CD14-positive monocyte (primary cell): ENCODE measurements at places on chromosomes 11 and 22.

- no peak for DNase-seq
These were observed 9.1 kb upstream of the MICAL2 start for GRCh38 chr11:12101318-12101717.

- DNase-seq: no peak
These were observed 28.8 kb downstream of the KLHL22 start for GRCh38 chr22:20466659-20467379.

- DNase-seq: peak; percentile 34
These were observed 69.2 kb downstream of the SCUBE1 start for GRCh38 chr22:43273902-43274484.

DNA sequence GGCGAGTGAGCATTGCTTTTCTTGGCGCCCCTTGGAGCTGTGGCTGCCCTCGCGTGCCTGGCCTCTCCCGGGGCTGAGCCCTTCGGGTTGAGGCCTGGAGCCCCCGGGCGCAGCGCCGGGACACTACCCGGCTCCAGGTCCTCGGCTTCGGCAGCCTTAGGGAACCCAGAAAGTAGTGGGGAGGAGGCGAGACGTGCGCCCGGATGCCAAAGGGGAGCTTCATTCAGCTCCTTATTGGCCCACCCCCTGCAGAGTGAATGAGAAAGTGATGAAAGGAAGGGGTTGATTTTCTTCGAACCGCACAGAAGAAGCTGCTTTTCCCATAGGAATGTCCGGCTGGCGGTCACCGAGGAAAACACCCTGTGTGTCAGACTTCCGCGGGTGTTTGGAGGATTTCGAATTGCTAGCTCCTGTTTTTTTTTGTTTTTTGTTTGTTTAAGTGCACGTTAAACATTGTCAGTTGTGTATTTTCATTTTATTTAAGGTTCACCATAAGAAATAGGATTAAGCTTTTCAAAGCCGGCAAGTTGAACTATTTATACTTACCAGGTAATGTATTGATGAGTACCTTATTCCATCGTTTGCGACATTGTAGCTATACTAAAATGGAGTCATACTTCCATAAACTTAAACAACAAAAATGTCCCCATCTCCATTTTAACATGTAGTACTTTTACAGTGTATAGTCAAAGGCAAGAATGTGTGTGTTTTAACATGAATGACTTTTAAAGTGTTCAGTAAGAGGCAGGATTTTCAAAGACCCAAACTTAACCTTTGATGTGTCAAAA lies 841 bp upstream of the EIF4G2 start:
- peak; percentile 51 for DNase-seq

GRCh38 chr22:38318792-38319773 lies 1.9 kb upstream of the CSNK1E start:
- no peak for DNase-seq

- no peak for DNase-seq
These were observed 105.2 kb upstream of the TMEM45B start for GRCh38 chr11:129710423-129710822.

GRCh38 chr11:69317401-69318092 lies 23.6 kb downstream of the MYEOV start:
- no peak for DNase-seq

DNA sequence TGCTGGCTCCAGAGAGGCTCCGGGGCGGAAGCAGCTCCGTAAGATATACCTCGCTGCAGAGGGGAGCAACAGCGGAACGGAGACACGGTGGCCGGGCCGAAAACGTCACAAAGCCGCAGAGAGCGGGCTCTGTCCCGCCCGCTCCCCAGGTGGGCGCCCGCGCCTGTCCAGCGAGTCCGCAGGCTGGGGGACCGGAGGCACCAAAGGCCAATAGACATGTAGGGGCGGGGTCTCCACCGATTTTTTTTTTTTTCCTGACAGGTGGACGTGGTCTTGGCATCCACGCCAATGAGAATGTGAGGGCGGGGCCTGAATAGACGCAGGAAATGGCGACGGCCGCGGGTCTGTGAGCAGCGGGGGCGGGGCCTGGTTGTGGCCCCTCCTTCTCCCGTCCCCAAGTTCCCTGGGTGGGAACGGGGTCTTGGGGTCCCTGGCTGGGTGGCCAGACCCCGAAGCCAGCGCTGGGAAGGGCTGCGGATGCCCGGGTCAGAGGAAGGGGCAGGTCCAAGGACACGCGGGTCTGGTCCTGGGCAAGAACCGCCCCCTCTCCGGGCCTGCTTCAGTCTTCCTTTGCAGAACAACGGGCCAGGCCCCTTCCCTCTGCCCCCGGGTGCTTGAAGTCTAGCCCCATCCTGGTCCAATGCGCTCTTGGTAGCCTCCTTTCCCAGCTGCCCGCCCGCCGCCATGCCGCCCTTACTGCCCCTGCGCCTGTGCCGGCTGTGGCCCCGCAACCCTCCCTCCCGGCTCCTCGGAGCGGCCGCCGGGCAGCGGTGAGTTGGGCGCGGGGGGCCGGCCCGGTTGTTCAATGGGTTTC lies at the start of gene DNAJC4:
Gene DNAJC4 (plus strand): TSS at position 378 of the 814 bp plus-strand sequence. CDS start 307 bp downstream, at position 685.
- DNase-seq: peak; percentile 82

DNA sequence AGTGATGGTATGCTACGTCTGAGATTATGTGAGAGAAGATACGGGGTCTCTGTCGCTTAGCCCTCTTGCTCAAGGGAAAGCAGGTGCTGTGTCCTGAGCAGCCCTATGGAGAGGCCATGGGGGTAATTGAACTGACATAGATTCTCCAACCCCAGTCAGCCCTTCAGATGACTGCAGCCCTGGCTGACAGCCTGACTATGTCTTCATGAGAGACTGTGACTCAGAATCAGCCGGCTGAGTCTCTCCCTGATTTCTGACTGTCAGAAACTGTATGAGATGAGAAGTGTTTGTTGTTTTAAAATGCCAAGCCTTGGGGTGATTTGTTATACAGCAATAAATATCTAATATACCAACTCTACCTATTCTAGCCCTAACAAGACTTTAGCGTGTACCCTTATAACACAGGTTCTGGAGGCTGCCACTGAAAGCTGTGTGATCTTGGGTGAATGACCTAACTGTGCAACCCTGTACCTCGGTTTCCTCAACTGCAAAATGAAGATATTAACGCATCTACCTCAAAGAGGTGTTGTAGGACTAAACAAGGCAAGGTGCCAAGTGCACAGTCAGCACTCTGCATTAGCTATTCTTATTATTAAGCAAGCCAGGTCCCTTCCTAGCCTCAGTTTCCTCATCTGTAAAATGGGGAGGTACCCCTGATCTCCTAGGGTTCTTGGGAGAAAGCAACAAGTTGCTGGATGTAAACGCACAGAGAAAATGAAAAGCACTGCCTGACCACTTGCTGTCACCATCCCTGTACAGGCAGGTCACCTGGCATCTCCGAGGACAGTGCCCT lies 24.9 kb downstream of the SLC43A1 start:
- DNase-seq: no peak

GRCh38 chr22:34709641-34710040 lies 356.3 kb upstream of the ISX start:
- no peak for DNase-seq

DNA sequence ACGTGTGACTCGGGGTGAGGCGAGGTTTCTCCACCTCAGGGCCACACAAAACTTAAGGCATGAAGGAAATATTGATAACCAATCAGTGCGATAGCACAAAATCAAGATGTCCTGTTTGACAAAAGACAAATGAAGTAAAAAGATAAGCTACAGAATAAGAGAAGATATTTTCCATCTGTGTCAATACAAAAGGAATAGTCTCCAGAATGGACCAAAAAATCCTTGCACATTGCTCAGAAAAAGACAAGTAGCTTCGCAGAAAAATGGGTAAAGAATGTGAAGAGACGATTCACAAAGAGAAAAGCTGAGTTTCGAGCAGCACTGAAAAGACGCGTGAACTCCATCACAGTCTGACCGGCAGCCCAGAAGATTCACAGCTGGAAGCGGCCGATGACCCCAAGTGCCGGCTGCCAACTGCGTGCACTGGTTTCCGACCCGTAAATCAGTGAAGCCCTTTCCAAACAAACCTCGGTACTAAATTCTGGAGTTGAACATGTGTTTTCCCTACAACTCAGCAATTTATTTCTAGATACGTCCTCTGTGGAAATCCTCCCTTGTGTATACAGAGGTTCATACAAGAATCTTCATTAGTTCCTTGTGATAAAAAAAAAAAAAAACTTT lies 308.4 kb downstream of the BRD1 start:
- DNase-seq: no peak

- peak; percentile 78 for DNase-seq
These were observed 45.2 kb downstream of the PPFIA1 start for GRCh38 chr11:70315716-70316115.

- no peak for DNase-seq
These were observed 53.2 kb downstream of the IRAG1 start for GRCh38 chr11:10640308-10640707.

GRCh38 chr22:27331526-27332281 lies 469.9 kb downstream of the MN1 start:
- no peak for DNase-seq

GRCh38 chr22:25002241-25002985 lies 49.9 kb downstream of the KIAA1671 start:
- no peak for DNase-seq

- no peak for DNase-seq
These were observed 1.9 kb upstream of the MMP1 start for GRCh38 chr11:102799681-102800340.

DNA sequence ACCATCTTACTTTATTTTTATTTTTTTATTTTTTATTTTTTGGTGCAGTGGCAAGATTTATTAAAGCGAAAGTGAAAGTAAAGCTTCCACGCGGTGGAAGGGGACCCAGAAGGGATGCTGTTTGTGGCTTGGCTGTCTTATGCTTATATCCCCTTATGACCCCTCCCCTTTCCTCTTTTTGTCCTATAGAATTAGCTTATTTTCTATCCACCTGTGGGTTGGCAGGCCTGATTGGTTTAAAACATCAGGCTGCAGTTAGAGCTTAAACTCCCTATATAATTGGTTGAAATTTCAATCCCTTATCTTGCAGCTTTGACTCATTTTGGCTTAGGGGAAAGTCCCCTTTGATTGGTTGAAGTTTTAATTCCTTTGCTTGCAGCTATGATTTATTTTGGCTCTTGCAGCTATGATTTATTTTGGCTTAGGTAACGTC lies 50.5 kb downstream of the NNMT start:
- DNase-seq: peak; percentile 29

GRCh38 chr11:111400595-111400994 lies 21.5 kb upstream of the POU2AF1 start:
- no peak for DNase-seq

DNA sequence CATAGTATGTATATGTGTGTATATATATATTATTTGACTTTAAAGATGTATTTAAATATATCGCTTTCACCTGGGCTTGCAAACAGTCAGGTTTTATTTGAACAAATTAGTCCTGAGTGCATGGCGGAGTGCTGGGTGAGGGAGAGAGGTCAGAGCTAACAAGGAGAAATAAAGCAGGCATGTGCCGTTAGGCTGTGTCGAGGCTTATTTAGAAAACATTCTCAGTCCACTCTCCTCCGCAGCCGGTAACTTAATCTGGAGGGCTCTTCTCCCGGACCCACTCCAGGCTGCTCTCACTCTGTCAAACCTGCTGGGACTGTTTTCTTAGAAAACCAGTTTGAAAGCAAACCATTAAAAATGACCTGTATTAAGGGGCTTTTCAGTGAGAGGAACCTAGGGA lies 455.9 kb downstream of the MN1 start:
- no peak for DNase-seq

GRCh38 chr11:5303626-5304025 lies 1.9 kb upstream of the OR51B4 start:
- no peak for DNase-seq

DNA sequence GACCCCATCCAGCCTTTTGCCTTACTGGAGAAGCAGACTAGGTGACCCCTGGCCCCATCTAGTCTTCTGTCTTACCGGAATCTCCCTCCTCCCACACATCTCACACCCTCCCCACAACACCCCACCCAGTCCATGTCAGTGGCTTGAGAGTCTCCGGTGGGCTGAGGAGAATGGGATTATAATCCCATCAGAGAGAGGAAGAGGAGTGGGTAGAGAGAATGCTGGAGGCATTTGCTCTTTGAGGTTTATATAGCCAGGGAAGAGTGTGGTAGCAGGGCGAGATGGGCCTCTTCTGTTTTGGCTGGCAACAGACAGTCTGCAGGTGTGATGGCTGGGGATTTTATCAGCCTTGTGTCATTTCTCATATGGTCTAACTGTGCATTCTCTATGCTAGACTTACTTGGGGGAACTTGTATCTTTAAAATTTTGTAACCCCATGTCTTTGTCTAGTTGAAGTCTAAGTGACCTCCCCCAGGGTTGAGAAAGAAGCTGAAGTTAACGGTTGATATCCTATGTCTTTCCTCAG lies 50.3 kb downstream of the GRAMD1B start:
- DNase-seq: no peak

DNA sequence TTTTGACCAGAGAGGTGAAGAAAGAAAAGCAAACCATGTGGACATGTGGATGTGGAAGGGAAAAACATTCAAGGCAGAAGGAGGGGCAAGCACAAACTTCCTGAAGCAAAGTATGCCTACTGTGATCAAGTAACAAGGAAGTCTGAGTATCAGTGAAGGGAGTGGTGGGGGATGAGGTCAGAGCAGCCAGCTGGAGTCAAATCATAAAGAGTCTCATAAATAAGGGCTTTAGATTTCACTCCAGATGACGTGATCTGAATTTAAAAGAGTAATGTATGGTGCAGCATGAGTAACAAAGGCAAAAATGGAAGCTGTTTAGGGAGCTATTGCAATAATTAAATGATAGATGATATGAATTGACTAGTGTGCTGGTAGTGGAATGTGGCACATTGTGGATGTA lies 665.4 kb upstream of the CCDC90B start:
- no peak for DNase-seq

- no peak for DNase-seq
These were observed 30.6 kb upstream of the RFPL3 start for GRCh38 chr22:32327066-32327465.

DNA sequence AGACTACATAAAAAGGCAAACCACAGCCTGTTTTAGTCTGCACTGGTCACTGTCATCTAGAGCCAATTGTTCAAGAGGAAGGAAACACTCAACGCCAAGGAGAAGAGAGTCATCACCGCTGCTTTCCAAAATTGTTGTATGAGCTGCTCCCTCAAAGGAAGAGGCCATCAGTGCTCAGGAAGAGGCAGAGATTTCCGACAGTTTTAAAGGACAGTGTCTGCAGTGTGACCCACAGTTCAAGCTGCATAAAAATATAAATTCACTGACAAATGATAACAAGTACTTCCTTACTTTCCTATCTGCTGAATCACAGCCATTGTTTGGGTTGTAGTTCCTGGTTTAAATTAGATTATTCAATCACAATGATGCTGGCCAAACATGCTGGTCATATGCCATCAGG lies 16.4 kb downstream of the PRCP start:
- DNase-seq: peak; percentile 23

DNA sequence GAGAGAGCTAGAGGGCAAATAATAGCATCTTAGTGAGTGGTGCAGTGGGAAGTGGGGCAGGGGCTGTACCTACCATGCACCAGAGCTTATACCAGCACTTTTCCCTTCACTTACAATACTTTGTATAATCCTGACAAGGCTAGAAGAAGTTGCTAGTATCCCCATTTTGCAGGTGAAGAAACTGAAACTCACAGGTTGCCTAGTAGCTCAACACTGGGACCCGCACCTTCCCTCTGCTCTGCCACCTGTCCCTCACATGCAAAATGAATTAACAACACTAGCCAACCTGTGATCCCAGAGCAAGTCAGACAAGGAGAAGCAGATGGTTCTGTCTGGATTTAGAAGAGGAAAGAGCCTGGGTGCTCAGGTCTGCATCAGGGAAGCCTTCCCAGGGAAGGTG lies 510.4 kb downstream of the BUD13 start:
- no peak for DNase-seq
